ENCODE measurements at places on chromosomes 16 and 17.

DNA sequence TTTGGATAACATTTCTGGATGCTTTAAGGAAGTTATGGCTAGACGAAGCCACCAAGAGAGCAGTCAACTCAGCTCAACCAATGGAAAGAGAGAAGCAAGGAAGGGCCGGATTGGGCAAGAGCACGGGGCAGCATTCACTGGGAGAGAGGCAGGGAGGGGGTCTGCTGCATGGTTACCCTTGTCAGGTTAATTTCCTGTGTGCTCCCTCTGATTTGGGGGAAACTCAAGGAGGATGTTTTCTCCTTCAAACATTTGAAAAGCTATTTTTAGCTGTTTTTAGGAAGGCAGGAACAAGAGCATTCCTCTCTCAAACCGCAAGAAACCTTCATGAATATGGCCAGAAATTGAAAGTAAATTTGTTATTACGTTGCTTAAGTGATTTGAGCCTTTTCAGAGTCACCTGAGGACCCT lies 118.5 kb upstream of the ZFHX3 start:
- ATAC-seq = no peak

DNA sequence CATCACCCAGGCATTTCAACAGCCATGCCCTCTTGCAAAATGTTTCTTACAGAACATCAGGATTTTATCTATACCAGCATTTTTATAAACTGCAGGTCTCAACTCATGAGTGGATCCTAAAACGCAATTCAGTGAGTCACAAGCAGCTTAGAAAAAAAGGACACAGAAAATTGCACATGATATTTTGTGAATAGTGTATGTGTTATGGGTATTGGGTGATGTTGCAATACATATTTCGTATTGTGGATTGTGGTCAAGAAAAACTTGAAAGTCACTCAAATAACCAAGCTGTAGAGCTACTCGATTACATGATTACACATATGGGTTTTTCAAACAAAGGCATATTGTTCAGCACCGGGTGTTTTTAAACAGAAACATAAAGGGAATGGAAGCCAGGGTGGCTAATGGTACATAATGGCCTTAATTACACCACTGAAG lies 1.4 kb downstream of the WIPI1 start:
- ATAC-seq = no peak

DNA sequence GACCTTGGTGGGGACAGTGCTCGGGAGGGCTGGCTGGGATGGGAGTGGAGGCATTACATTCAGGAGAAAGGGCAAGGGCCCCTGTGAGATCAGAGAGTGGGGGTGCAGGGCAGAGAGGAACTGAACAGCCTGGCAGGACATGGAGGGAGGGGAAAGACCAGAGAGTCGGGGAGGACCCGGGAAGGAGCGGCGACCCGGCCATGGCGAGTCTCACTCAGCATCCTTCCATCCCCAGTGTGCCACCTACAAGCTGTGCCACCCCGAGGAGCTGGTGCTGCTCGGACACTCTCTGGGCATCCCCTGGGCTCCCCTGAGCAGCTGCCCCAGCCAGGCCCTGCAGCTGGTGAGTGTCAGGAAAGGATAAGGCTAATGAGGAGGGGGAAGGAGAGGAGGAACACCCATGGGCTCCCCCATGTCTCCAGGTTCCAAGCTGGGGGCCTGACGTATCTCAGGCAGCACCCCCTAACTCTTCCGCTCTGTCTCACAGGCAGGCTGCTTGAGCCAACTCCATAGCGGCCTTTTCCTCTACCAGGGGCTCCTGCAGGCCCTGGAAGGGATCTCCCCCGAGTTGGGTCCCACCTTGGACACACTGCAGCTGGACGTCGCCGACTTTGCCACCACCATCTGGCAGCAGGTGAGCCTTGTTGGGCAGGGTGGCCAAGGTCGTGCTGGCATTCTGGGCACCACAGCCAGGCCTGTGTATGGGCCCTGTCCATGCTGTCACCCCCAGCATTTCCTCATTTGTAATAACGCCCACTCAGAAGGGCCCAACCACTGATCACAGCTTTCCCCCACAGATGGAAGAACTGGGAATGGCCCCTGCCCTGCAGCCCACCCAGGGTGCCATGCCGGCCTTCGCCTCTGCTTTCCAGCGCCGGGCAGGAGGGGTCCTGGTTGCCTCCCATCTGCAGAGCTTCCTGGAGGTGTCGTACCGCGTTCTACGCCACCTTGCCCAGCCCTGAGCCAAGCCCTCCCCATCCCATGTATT lies 1.1 kb downstream of the CSF3 start:
- ATAC-seq = no peak

DNA sequence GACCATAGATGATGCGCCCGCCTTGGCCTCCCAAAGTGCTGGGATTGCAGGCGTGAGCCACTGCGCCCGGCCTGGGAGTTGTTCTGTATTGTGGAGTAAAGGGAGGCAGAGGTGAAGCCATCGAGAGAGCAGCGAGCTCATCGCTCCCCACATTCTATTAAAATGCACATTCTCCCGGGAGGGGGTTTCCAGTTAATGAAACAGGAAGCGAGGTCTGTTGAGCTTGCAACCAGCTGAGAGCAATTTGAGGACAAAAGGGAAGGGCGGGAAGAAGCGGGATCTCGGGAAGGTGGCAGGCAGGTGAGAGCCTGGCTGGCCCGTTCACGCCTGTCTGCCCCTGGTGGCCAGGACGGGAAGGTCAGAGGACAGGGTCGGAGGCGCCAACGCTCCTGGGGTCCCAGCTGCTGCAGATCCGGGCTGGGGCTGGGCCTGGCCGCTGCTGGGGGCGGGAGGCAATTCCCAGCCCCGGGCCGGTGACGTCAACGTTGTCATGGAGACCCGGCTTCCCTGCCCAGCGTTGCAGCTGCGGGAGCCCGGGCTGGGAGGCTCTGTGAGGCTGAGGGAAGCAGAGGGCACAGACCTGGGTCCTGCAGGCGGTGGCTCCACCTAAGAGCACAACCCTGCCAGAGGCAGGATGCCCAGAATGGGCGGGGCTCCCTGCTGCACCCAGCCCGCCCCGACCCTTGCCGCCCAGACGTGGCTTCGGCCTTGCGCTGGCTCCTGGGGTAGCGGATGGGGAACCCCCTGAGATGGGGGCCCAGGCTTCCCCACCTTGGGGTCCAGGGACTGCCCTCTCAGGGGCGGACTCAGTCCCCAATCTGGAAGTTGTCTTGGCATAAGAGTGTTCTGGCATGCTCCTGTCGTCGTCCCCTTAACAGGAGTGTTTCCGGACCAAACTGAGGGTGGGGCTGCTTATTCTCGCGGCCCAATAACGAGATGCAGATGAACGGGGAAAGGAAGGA lies 48.7 kb upstream of the PLCG2 start:
- ATAC-seq = peak; percentile 92

GRCh38 chr17:17347234-17347955 lies 44.2 kb downstream of the NT5M start:
- no peak for ATAC-seq

DNA sequence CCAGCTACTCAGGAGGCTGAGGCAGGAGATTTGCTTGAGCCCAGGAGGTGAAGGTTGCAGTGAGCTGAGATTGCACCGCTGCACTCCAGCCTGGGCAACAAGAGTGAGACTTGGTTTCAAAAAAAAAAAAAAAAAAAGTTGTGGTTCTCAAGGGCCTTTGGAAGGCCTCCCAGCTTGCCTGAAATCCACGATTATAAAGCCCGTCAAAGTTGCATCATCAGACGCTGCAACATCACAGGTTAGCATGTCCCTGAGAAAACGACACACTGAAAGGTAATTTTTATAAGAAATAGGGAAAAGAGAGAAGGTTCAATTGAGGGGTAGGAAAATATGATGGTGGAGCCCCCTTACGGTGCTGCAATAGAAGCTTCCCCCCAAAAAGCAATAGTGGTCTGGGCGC lies 4.6 kb upstream of the LYZL6 start:
- no peak for ATAC-seq

- ATAC-seq = peak; percentile 82
Observed at GRCh38 chr17:65627891-65628643, 66.6 kb upstream of the AXIN2 start.

GRCh38 chr17:56110463-56111135 lies 42.7 kb upstream of the ANKFN1 start:
- ATAC-seq = no peak

GRCh38 chr17:73566905-73567782 lies 77.1 kb downstream of the SDK2 start:
- ATAC-seq = peak; percentile 27

GRCh38 chr17:58564971-58565370 lies 50.5 kb upstream of the MTMR4 start:
- ATAC-seq = no peak

- peak; percentile 14 for ATAC-seq
Observed at GRCh38 chr17:2283302-2283701, 20.3 kb downstream of the SMG6 start.

- ATAC-seq = no peak
Observed at GRCh38 chr16:89890886-89891657, 17.7 kb downstream of the TCF25 start.

DNA sequence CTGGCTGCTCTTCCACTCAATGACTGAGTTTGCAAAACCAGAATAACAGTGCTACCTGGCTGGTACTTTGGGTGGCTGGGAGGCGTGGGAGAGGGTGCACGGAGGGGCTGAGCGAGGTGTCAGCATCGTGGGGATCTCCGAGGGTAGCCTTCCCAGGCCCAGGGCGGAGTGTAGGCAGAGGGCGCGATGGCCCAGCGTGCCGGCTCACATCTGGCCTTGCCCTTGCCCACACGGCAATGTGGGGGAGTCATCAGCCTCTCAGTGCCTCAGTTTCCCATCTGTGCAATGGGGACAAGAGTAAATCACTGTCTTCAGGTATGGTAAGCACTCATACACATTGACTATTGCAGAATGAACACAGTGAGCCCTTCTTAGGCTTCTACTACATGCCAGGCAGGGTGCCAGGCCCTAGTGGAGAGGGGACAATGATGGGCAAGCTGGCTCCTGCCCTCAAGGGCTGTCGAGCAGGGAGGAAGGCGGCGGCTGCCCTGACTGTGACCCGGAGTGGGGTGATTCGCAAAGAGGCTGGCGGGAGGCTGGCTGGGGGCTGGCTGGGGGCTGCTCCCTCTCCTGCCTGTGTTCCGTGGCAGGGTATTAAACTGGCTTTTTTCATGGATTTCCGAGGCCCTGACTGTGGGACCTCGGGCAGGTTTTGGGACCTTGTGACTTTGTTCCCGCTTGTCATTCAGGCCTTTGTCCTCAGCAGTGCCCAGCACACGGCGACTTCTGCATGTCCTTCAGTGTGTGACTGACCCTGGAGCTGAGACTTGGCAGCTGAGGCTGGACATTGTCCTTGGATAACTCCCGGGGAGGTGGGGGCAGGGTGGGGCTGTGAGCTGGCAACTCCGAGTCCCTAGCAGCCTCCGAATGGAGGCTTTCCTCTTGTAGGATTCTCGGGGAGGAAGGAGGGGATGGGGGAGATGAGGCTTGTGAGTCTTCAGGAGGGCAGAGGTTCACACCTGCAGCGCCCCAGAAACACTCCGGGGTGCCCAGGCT lies 243.1 kb downstream of the SEC14L1 start:
- ATAC-seq = peak; percentile 48

- ATAC-seq = no peak
Observed at GRCh38 chr16:6279286-6279685, 1053.4 kb upstream of the RBFOX1 start.

DNA sequence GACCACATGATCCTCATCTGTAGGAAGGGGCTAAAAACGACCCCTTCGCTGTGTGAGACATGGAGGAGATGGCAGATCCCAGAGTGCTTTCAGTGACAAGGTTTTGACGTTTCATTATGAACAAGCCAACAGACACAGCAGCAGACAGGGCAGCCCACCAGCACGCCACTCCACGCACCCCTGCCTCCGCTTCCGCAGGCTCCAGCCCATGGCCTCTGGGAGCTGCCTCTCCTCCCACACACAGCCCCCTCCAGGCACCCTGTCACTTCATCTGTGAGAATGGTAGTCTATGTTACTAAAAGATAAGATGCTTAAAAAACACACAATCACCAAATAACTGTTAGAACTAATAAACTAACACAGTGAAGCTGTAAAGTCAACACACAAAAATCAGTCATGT lies 12.3 kb upstream of the ADCY7 start:
- ATAC-seq = no peak

DNA sequence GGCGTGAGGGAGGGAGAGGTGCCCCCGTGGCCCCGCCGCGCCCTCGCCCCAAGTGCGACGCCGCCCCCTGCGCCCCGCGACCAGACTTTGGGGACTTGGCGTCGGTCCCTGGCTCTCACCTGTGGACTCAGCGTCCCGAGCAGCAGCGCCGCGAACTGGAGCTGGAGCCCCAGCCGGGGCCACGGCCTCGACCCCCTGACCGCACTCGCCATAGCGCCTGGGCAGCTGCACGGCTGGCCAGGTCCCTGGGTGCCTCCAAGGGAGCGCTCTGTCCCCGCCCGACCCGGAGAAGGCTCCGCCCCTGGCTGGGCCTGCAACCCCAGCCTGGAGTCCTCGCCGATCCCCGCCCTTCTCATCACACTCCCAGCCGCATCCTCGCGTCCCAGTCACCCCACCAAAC lies at the start of gene ERN2:
Gene ERN2, minus strand, starts transcription at position 247 of the 400 bp plus-strand sequence. Its CDS starts 35 bp downstream, at position 212.
- ATAC-seq = peak; percentile 54

DNA sequence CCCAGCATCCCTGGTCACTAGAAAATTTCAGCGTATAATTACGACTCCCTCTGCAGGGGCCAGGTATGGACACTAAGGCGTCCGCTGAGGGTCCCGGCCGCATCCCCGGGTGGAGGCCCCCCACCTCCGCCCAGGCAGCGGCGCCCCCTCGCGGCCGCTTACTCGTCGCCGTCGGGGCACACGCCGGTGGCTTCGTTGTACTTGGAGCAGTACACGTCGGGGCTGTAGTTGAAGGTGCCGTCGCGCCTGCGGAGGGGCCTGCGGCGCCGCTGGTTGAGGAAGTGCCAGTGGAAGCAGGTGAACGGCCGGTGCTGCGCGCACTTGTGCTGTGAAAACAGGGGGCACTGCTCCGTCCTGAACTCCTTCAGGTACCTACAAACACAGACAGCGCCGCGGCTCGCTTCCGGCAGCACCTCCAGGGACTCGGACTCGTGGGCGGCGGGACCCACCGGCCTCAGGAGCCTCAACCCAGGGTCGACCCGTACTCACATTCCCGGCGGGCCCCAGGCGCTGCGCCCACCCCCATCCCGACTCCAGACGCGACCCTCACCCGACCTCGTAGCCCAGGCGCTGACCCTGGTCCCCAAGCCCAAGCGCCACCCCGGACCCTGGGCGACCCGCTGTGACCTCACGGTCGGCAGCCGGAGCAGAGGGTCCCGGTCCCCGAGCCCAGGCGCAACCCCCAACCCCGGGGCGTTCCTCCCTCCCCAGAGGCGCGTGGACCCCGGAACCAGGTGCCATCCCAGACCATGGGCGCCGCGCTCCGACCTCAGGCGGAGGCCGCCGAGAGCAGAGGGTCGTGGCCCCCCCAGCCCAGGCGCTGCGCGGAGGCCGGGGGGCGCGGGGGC lies 596 bp downstream of the UNKL start:
- ATAC-seq = peak; percentile 50

- no peak for ATAC-seq
Observed at GRCh38 chr16:56517206-56517605, 2.6 kb downstream of the BBS2 start.

DNA sequence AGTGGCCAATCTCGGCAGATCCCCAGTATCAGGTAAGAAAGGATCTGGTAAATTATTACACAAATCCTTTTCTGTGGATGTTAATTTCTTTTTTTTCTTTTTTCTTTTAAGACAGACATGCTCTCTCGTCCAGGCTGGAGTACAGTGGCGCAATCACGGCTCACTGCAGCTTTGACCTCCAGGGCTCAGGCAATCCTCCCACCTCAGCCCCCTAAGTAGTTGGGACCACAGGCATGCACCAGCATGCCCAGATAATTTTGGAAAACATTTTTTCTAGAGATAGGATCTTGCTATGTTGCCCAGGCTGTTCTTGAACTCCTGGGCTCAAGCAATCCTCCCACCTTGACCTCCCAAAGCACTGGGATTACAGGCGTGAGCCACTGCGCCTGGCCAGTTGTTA lies 54.0 kb downstream of the GAS7 start:
- no peak for ATAC-seq

GRCh38 chr17:57672971-57673370 lies 72.1 kb downstream of the CCDC182 start:
- ATAC-seq = no peak

Data from esophagus mucosa (tissue), 1 donor.